T-helper 1 cell treated with Interleukin-12 subunit alpha and Interleukin-12 subunit beta and Interleukin-4 antibody, amounts not matched to agents 30 ng/mL and 1 ng/mL, for 36 hours (primary cell): ENCODE measurements at places on chromosomes 7 and 10. TPM values are rescaled to one million over a fixed set of nuclear protein-coding genes. Genes with fewer than 3 reads are reported as not detected.

BTRC gene
- total RNA-seq, result 14.8 and 23.6 TPM in 2 replicates

SPDYE2B gene
- total RNA-seq, result not detected in 2 replicates

RBP4 gene
- total RNA-seq, result not detected in 2 replicates

VAX1 gene
- total RNA-seq, result not detected in 2 replicates

PROSER2 gene
- not detected in 2 replicates for total RNA-seq

SAMD9L gene
- total RNA-seq, result 162 and 163 TPM in 2 replicates

ZNF503 gene
- 0.05 TPM in 1 of 2 replicates, not detected in the other for total RNA-seq

CFAP70 gene
- total RNA-seq, result 0.44 and 0.49 TPM in 2 replicates

MDFIC gene
- 75.2 and 81.9 TPM in 2 replicates for total RNA-seq

TMEM139 gene
- 0.32 and 1.0 TPM in 2 replicates for total RNA-seq

SLC39A12 gene
- not detected in 2 replicates for total RNA-seq

NRCAM gene
- total RNA-seq, result 0.12 TPM in 1 of 2 replicates, not detected in the other

ZSWIM8 gene
- 112 and 128 TPM in 2 replicates for total RNA-seq

KDM7A gene
- total RNA-seq, result 29.1 and 29.2 TPM in 2 replicates

ZNF800 gene
- 41.1 and 47.1 TPM in 2 replicates for total RNA-seq

AKR1C4 gene
- total RNA-seq, result not detected in 2 replicates

CCDC172 gene
- total RNA-seq, result not detected in 2 replicates

AKR1C8 gene
- total RNA-seq, result 1.4 and 1.9 TPM in 2 replicates

GDF10 gene
- not detected in 2 replicates for total RNA-seq

CXCL12 gene
- total RNA-seq, result not detected in 2 replicates

CTBP2 gene
- total RNA-seq, result 0.39 TPM in 2 replicates

CFAP69 gene
- total RNA-seq, result not detected in 2 replicates

NCF1 gene
- total RNA-seq, result 0.96 and 1.4 TPM in 2 replicates

TRIM4 gene
- 29.2 and 29.7 TPM in 2 replicates for total RNA-seq

LSM5 gene
- total RNA-seq, result 51.2 and 55.6 TPM in 2 replicates

NANOS1 gene
- total RNA-seq, result 0.22 and 0.61 TPM in 2 replicates

NPY4R gene
- not detected in 2 replicates for total RNA-seq

WDFY4 gene
- 0.10 and 0.29 TPM in 2 replicates for total RNA-seq

GTF2IRD2 gene
- 14.2 and 16.5 TPM in 2 replicates for total RNA-seq

PTPRZ1 gene
- not detected in 2 replicates for total RNA-seq

AGBL3 gene
- 1.4 and 2.2 TPM in 2 replicates for total RNA-seq

SLC13A1 gene
- total RNA-seq, result not detected in 2 replicates

GIMAP7 gene
- 291 and 306 TPM in 2 replicates for total RNA-seq

LFNG gene
- total RNA-seq, result 125 and 130 TPM in 2 replicates

MRC1 gene
- total RNA-seq, result not detected in 2 replicates

ZNF783 gene
- 18.2 and 18.7 TPM in 2 replicates for total RNA-seq

GDF2 gene
- not detected in 2 replicates for total RNA-seq

ITPRID1 gene
- not detected in 2 replicates for total RNA-seq

CPN1 gene
- total RNA-seq, result not detected in 2 replicates

TFPI2 gene
- total RNA-seq, result not detected in 2 replicates
